Upper lobe of right lung (tissue), 1 donor: ENCODE measurements at places on chromosomes 16 and 17. TPM values are rescaled to one million over a fixed set of nuclear protein-coding genes. Genes with fewer than 3 reads are reported as not detected.

DNA sequence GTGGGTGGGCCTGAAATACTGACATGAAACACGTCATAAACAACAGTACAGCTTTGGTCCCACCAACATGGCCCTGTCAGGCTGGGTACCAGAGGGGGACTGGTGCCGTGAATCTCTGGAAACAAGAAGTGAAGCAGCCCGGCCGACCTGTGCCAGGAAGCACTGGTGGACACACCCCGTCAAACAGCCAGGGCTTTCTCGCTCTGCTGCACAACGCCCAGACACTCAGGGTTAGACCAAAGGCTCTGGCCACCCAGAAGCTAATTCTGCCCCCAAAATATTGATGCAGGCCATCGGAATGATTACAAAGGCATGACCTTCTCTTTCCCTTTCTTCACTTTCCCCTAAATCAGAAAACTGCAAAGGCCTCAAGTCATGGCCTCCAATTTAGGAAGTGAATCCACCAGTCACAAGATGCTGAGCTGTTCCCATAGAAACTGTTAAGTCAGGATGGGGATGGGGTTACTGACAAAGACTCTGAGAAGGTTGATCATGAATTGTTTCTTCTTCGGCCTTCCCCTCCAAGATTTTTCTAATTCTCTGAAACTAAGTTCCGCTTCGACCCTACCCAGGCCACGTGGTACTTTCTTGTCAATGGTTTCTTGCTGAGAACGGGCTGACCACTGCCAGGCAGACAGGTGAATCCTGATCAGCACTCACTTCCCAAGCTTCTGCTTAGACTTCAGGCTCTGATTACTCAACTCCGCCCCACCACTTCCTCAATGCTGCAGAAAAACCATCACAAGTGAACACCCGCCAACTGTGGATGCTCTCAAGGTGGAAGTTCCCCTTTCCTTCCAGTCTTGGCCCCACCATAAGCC lies 6.7 kb downstream of the PITPNA start:
- DNase-seq = no peak

GRCh38 chr17:66345264-66345663 lies 42.9 kb downstream of the PRKCA start:
- no peak for DNase-seq

- no peak for DNase-seq
Measured at GRCh38 chr16:2204416-2205103, 694 bp upstream of the MLST8 start.

DNA sequence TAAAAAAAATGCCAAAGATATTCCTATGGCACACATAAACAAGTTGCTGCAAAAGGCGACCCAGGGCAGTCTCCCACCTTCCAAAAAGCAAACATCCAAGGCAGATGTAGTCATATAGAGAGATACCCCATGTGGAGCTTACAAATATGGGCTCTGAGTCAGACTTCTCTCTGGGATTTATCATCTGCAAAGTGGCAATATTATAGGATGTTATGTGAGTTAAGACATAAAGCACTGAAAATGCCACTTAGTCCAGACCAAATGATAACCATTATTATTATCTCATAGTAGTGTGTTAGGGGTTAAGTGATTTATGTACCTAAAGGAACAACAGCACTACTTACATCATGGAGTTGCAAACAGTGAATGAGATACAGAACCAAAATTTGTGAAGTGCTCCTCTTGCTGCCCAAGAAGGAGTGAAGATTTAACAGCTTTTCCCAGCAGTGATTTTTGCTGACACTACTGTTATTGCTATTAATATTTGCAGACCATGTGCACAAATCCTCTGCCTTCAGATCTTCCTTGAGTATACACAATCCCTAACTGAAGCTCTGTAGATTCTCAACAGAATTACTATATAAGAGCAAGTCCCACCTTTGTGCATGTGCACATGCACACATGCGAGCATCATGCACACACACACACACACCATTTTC lies 560.0 kb upstream of the SALL1 start:
- DNase-seq = no peak

GRCh38 chr17:14214271-14214670 lies 22.4 kb downstream of the CDRT15 start:
- no peak for DNase-seq

GRCh38 chr16:49643429-49644144 lies 212.3 kb downstream of the ZNF423 start:
- no peak for DNase-seq

GRCh38 chr17:80836971-80837481 lies 154.6 kb upstream of the CHMP6 start:
- no peak for DNase-seq

Gene TRPV2
- total RNA-seq = 86.5 TPM

Gene ARHGAP44
- 41.2 TPM for total RNA-seq

Gene PPP1R27
- not detected for total RNA-seq

Gene BICDL2
- total RNA-seq = 16.3 TPM
